ENCODE measurements at places on chromosomes 16 and 17.

GRCh38 chr17:73947966-73948355 is 255.5 kb upstream of the RPL38 start:
- DNase-seq = no peak

- DNase-seq = no peak
These were observed 204.6 kb downstream of the SLC39A11 start for GRCh38 chr17:72887917-72888316.

DNA sequence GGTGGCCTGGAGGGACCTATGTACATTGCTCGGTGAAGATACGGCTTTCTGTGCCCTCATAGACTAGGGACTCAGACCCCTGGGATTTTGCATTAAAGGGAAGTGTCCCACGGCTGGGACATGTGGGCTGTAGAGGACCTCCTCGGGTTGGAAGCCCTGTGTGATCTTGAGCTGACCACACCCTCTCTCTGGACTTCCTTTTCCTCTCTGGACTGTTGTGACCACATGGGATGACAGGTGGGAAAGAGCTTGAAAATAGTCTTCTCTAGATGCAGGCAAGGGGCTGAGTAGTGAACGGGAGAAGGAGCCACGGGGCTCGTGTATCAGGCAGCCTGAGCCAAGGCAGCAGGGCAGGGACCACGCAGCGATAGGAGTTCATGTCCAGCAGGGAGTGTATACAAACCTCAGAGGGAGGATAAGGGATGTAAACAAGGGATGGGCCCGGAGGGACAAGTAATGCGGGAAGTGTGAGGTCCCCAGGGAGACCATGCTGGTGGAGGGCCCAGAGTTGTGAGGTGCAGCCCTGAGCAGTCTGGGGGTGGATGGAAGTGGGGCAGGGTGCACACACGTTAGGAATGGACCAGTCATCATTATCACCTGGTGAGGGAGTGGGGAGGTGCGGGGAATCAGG is 4.5 kb upstream of the SLC4A1 start:
- no peak for DNase-seq

DNA sequence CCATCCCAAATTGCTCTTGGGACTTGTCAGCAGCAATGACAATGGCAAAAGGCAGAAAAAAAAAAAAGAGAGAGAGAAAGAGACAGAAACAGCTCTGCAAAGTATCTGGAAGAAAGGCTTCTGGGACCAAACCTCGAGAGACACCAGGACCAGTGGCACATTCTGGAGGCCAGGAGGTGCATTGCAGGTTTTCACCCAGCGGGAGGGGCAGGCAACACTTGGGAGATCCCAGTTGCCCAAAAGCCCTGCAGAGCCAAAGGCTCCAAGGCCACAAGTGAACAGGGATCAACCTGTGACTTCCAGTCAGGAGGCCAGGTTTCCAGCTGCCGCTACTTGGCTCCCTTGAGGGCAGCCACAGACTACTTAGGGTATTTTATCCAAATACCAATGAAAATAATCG is 110.8 kb upstream of the CDH5 start:
- DNase-seq = no peak

- DNase-seq = no peak
These were observed 536.0 kb upstream of the C16orf82 start for GRCh38 chr16:26530584-26531289.

- no peak for DNase-seq
These were observed 13.5 kb downstream of the NPRL3 start for GRCh38 chr16:125011-125410.

DNA sequence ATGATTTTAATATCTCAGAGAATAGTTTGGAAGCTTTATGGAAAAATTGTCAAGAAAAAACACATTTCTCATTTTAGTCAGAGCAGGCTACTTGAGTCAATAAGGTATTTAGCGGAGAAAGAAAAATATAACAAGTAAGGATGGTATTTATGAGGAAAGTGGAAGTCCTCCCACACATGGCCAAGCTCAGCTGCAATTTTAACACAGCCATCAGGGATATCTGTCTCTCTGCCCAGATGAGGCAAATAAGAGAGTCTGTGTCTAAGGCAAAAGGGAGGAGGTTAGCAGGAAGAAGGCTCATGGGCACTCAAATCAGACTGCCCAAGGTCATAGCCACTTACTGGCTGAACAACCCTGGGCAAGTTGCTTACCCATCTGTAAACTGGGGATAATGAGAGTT is 5.2 kb upstream of the CMTM2 start:
- DNase-seq = no peak

GRCh38 chr16:68202091-68202519 is 33.8 kb downstream of the ESRP2 start:
- no peak for DNase-seq

All from HFF-Myc (cell line).